ENCODE measurements at places on chromosomes 2 and 18.

DNA sequence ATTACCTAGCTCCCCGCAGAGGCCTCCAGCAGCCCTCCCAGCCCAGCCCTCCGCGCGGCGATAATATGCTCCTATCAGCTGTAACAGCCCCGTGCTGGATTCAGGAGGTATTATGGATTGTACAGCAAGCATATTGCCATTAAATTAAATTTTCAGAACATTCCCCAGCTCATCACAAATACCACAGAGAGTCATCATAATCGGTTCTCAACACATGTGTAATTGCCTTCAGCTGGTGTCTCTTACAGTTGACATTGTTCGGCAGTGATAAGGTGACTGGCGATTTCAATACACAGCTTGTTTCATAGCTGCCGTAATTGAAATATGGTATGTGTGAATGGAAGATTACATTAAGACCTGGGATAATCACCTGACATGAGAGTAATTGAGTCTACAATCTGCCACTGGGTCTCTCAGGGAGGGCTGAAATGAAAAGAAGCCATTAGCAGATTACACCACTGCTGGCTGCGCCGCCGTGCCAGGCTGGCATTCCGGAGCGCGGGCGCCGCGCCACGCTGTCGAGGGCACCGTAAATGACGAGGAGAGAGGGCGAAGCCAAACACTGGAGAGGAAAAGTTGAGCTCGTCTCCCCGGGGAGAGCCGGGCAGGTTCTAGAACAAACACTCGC is 549.4 kb upstream of the SALL3 start:
- no peak for DNase-seq

- DNase-seq = no peak
Measured at GRCh38 chr18:10562773-10563160, 36.9 kb downstream of the NAPG start.

- DNase-seq = no peak
Measured at GRCh38 chr2:217523286-217523685, 479.5 kb downstream of the TNS1 start.

GRCh38 chr2:30781961-30782533 is 25.2 kb downstream of the CAPN13 start:
- no peak for DNase-seq

- DNase-seq = no peak
Measured at GRCh38 chr2:52238782-52239181, 1206.8 kb upstream of the NRXN1 start.

DNA sequence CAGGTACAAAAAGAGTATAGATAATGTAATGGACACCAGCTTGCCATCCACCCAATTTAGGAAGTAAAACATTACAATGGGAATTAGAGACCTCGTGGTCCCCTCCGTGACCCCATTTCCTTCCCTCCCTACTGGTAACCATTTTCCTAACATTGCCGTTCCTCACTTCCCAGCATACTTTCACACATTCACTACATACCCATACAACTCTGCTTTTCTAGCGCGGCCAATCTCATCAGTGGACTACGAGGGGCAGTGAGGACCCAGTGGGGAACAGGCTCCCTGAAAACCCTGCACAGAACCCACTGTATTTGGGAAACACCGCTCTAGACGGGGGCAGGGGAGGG is 1.1 kb downstream of the ENOSF1 start:
- DNase-seq = no peak
